Thyroid gland (tissue), 4 donors: ENCODE measurements at places on chromosomes 2 and 18. TPM values are rescaled to one million over a fixed set of nuclear protein-coding genes. Genes with fewer than 3 reads are reported as not detected.

SCN2A gene
- 0.33 TPM for total RNA-seq

KATNAL2 gene
- 104 TPM for total RNA-seq

TTC39C gene
- 12.0 TPM for total RNA-seq

CYP27C1 gene
- total RNA-seq: not detected

MLPH gene
- total RNA-seq: 64.2 TPM

SFT2D3 gene
- 17.9 TPM for total RNA-seq

SH3RF3 gene
- 2.8 TPM for total RNA-seq

TUBA3D gene
- 1.3 TPM for total RNA-seq

ACKR3 gene
- total RNA-seq: 32.2 TPM
